ENCODE measurements at places on chromosomes 16 and 17.
A peak's percentile ranks its signal among the peaks of the same experiment; 100 is the strongest.

- DNase-seq: no peak
Measured at GRCh38 chr17:68824707-68825106, 130.5 kb downstream of the ABCA8 start.

DNA sequence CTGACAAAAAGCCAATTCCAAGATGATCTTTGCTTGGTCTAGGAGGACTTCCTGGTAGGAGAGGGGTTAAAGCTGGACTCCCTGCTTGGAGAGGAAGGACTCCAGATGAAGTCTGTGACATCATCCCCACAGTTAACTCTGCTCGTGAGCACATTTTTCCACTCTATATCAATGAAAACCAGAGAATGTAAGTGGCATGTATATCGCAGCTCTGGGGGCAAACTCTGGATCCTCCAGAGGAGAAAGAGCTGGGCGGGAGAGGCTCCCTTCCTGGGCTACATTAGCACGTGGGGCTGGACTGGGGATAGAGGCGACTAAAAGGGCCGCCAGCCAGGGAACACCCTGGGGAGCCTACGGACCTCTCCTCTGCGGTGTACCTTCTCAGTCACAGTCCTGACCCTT lies 34.1 kb downstream of the HIC1 start:
- DNase-seq: no peak

GRCh38 chr17:50128441-50129352 lies 1.3 kb downstream of the SAMD14 start:
- DNase-seq: no peak

DNA sequence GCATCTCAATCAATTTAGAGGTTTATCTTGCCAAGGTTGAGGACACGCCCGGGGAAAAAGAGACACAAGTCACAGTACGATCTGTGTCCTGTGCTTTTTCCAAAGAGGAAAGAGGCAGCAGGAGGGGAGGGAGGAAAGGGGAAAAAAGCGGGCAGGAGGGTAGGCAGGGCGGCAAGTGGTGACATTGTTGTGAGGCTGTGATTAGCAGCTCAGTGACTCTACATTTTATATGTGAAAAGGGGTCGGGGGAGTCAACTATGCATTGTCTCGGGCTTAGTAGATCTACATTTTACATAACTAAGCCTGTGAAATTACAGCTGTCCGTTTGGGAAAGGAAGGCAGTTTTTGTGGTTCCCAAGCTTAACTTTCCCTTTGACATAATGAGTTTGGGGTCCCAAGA lies 22.2 kb upstream of the RIPOR1 start:
- DNase-seq: no peak

DNA sequence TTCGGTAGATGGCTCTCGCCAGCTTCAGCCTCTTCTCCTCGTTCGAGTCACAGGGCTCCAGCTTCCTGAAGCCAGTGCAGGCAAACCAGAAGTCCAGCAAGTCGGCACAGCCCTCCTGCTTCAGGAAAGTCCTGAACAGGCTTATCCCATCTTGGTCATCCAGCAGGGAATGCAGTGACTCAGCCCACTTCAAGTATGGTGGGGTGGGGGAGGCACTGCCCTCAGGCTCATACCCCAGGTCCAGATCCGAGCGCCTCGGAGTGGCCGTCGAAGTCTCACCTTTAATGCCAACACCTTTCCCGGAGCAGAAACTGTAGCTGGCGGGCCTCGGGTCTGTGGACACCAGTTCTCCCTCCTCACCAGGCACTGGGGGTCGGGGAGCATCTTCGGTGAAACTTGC lies 5.9 kb downstream of the AXIN1 start:
- DNase-seq: no peak

DNA sequence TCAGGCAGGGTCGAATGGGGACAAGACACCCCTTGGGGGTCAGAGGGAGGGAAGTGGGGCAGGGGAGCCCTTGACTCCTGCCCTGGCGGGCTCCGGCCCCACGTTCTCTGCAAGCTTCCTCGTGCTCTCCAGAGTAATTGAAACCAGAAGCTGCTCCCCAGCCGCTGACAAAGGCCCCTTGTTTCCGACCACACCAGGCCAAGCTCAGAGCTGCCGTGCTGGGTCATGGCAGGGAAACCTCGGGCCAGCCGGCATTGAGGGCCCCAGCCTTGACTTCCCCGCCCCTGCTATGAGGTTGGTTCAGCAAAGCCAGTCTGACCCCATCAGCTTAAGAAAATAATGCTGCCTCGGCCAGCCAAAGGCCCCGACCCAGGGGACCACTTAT lies 43.3 kb downstream of the TIMM22 start:
- DNase-seq: no peak

DNA sequence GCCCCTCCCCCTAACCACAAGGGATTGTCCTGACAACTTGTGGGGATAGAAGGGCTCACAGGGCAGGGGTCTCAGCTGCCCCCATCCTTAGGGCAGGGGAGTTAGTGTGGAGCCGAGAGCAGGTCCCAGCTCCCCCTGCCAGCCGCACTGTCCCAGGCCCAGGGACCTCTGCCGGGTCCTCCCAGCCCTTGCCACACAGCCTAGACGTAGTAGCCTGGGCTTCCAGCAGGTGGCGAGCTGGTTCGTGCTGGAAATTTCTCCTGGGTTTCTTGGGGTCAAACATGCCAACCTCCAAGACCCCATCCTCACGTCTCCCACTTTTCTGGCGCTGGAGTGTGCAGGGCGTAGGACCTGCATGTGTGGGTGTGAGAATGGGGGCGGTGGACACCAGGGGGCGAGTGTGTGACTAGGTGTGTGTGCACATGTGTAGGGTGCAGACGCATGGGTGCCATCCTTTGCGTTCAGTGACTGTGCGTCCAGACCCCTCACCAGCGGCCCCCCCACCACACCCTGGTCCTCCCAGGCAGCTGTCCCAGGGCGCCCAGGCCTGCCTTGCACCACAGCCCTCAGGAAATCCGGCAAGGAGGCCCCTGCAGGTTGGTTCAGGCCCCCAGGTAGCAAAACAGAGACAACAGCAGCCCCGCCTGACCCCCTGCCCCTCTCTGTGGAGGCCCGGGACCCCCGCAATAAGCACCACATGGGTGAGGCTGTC lies 29.5 kb downstream of the SBK1 start:
- DNase-seq: peak; percentile 40

DNA sequence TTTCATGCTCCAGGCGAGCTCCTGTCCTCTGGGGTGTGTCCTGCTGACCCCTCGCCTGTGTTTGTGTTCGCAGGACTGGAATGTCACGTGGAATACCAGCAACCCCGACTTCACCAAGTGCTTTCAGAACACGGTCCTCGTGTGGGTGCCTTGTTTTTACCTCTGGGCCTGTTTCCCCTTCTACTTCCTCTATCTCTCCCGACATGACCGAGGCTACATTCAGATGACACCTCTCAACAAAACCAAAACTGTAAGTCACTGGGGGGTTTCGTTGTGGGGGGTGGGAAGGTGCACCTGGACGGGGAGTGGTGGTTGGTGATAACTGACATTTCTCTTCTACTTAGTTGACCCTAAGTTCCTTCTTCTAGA lies 58.3 kb downstream of the ABCC1 start:
- DNase-seq: no peak

- DNase-seq: peak; percentile 89
Measured at GRCh38 chr17:41738077-41738800, 3.8 kb upstream of the HAP1 start.

DNA sequence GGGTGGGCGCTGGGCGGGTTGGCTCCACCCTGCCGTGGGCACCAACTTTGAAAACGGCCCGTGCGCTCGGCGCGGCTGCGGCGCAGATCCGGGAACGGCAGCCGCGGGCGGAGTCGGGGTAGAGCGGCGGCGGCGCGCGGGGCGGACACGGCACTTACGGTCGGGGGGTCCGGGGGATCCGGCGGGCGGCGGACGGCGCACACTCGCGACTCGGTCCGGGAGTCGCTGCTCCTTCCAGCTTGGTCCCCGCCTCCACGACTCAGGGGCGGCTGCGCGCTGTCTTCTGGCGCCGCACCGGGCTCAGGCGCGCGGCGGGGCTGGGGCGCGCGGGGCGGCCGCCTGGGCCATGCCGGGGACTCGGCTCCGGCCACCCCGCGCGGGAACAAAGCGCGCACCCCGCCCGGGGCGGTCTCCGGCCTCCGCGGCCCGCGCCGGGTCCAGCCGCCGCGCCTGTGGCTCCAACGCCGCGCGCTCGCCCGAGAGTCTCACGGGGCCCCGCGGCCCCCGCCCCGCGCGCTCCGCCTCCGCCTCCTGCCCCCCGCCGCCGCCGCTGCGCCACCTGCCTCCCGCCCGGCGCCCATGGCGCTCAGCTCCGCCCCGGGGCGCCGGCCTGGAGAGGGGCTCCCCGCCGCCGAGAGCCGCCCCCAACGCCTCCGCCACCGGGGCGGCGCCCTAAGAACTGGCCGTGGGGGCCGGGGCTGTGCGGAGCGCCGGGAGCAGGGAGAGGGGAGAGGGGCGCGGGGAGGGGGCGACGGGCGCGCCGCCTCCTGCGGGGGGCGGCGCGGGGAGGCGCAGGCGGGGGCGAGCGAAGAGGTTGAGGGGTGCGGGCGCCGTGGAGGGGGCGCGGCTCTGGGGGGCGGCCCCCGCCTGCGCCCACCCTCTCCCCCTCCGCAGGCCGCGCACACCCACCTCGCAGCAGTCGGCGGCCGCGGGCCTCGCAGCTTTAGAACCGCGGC lies 35.9 kb downstream of the CBFA2T3 start:
- DNase-seq: no peak

DNA sequence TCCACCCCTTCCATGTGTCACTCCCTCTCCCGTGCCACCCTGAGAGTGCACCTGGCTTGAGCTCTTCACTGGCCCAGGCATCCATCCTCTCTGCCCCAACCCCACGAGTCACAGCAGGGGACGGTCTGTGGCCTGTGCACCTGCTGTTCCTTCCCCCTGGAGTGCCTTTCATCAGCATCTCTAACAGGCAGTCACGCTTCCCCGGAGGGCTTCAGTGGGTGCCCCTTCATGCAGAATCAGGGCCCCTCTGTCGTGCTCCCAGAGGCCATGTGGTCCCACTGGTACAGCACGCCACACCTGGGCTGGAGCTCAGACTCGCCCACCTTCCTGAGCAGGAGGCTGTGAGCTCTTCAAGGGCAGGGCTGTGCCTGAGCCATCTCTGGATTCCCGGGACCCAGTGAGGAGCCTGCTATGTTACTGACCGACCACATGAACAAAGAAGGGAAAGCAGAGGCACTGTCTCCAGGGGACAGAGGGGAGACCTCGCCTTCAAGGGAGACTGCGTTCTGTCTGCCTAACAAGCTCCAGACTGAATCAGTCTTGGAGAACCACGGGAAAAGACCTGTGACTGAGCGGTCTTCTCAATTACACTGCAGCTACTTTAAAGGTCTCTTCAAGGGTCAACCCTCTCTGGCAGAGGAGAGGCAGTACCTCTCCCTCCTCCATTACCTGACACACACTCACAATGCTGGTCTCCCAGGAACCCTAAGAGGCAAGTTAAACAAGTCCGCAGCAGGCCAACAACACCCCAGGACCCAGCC lies 78.8 kb upstream of the DOC2B start:
- no peak for DNase-seq

DNA sequence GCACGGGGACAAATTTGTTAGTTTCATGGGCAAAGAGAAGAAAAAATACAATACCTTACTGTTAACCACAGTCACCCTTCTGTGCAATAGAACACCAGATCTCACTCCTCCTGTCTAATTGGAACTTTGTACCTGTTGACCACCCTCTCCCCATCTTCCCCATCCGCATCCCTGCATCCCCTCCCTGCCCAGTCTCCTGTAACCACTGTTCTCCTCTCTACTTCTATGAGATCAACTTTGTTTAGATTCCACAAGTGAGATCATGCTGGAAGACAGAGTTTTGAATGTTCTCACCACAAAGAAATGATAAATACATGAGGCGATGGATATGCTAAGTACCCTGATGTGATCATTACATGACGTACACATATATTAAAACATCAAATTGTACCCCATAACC lies 47.7 kb downstream of the CLEC16A start:
- DNase-seq: no peak

DNA sequence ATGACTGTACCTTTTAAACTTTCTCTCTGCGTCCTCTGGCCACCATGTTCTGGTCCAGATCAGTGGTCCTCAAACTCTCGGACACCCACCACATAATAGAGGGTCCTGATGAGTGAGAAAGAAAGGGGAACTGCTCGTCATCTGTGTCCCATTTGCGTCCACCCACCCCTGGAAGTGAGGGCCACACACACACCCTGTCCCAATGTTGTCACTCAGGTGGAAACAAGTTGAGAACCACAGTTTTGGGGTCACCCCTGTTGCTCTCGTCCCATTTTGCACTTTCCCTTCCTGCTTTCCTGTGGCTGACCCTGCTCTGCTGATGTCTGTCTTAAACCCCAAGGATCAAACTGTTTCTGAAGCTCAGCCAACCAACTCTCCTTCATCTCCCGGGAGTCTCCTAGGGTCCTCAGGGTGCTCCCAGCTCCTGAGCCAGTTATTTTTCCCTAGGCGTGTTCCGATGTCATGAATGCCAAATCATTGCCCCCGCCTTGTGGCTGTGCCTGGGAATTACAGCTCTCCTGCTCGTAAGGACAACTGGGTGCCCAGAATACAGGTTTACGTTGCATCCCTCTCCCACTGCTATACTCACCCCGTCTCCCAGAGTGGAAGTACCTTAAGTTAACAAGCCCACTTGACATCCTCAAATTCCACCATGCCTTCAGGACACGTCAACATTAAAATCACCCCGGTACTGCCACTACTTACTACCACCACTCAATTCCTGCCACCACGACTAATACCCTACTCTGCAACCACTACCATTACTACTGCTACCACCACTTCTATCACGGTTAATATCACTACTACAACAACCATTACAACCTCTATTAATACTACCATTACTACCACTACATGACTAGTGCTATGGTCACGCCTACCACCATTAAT lies 26.0 kb upstream of the HNF1B start:
- DNase-seq: peak; percentile 44

DNA sequence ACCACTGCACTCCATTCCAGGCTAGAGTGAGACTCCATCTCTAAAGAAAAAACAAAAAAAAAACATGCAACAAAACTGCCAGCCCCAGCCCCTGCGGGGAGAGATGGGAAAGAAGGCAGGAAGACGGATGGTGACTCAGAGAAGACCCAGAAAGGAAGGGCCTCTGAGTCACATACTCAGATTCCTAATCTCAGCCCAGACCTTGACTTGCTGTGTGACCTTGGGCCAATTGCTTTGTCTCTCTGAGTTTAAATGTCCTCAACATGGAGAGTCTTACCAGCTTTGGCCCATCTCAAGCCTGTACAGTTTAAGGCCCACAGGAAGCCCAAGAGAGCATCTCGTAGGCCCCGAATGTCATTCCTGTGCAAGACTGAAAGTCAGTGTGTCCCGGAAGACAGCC lies 86.5 kb upstream of the LHX1 start:
- DNase-seq: peak; percentile 84

- no peak for DNase-seq
Measured at GRCh38 chr16:86598607-86599565, 20.5 kb downstream of the FOXL1 start.

- no peak for DNase-seq
Measured at GRCh38 chr17:75454193-75454592, 2.2 kb upstream of the TMEM94 start.

DNA sequence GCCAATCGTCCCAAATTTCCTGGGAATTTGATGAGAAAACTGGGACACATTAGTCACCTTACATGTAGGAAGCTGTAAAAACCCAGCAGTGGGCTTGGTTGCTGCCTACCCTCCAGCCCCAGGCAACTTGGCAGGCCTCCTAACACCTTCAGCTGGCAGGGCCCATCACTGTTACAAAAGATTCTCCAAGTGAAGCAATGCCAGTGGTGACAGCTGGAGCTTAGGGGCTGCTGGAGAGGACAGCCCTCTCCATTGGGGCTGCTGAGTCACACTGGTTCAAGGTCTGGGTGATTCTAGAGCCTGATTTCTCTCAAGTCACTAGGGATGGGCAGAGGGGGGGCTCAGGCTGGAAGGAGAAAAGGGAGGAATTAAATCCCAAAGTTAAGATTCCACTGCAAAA lies 180.6 kb downstream of the COPRS start:
- no peak for DNase-seq
